HAP-1 (cell line): ENCODE measurements at places on chromosomes 6 and 20.

GRCh38 chr6:106579281-106579680, 50.0 kb downstream of the RTN4IP1 start:
- DNase-seq, result no peak

DNA sequence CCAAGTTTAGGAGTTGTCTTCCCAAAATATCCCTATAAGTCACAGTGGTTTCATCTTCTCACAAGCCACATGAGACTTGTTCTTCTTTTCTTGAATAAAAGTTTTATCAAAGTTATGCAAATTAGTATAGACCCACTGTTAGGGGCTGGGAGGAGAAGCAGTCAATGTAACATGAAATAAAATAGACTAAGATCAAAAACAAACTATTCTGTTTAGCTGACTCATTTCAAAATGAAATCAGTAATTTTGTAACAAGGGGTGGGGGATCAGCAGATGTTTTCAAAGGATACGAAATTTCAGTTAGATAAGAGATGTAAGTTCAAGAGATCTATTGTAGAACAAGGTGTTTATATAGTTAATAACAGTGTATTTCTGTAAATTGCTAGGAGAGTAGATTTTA, 339.6 kb upstream of the PRDM1 start:
- no peak for DNase-seq

GRCh38 chr6:151239603-151240035, at the start of gene AKAP12:
Gene AKAP12 (plus strand): TSS chr6:151239967. CDS start chr6:151240563, 596 bp downstream.
- DNase-seq, result no peak

GRCh38 chr6:36649701-36650484, 28.6 kb upstream of the CDKN1A start:
- DNase-seq, result no peak

GRCh38 chr20:59451066-59451630, 150.7 kb downstream of the EDN3 start:
- no peak for DNase-seq

DNA sequence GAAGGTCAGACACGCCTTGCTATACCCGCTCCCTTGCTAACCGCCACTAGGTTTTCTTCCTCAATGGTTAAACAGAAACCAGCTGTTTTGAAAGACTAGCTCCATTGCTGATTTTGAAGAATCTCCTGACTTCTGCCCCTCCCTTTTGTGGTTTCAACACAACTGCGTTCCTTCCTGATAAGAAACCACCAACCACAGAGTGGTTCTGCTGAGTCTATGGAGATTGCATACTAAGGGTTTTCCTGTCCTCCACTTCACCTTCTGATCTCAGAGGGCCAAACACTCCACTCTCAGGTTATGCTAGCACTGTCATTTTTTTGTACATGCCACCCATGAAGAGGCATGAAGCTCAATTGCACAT, 207.9 kb downstream of the MYLK4 start:
- DNase-seq, result no peak

DNA sequence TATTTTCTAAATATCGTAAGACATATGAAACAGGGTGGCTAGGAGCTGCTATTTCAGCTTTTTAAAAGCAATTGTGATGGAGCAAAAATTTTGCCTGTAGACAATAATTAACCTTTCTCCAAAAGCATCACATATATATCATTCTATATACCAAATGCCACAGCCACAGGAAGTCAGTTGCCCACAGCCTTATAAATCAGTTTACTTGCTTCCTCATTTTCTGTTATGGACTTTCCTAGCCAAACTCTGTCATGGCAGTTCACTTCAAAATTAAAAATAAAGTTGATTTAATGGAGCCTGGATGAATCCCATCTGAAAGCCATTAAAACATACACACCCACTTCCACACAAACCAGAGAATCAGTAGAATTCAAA, 93.4 kb upstream of the NHSL1 start:
- no peak for DNase-seq

- no peak for DNase-seq
These were observed 37.2 kb downstream of the ZNF341 start for GRCh38 chr20:33769043-33769442.

DNA sequence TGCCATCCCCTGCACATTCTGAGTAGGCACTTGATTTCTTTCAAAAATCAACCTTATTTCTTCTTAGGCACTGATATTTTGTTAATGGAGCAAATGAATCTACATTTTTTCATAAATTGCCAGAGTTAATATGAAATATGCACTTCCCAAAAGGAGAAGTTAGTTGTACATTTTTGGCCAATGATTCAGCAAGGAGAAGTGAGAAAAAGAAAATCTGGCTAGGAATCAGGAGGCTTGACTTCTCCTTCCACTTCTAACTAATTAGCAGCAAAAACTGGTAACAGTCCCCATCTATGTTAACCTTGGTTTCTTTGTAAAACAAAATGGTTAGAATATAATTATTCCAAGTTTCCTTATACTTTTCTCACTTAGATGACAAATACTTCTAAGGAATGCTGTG, 7.0 kb upstream of the DSE start:
- no peak for DNase-seq

- no peak for DNase-seq
These were observed 550.6 kb downstream of the PTPRT start for GRCh38 chr20:42639140-42639539.

DNA sequence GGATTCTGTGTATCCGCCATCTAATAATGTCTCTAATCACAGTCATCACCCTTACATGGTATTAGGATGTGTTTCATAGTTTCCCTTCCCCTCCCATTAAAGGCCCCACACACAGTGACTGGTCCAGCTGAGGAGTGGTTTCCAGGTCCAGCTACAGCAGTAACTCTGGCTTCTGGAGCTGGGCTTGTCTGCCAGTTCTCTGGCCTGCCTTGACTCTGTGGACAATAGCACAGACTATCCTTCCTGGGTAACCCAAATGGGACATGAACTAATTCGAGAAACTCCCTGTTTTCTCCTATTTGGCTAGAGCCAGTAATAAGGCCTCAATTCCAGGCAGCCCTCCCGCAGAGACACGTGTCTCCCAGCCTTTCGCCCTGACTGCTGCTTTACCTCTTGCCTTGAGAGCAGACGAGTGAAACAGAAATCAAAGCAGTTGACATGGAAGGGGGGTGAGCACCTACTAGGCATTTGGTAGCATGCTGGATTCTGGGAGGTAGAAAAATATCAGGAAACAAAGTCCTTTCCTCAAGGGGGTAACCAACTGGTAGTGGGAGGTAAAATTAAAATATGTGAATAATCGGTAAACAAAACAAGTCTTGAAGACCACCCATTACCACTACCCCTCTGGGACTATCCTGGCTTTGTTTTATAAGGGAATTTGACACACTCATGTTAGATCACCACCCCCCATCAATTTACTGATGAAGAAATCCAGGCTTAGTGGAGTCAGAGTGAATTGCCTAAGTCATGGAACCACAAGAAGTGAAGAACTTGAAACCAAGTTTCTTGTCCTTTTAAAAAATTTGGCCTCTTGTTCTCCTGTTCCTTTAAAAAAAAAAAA, 1.2 kb downstream of the TRAF3IP2 start:
- DNase-seq, result peak; percentile 35

DNA sequence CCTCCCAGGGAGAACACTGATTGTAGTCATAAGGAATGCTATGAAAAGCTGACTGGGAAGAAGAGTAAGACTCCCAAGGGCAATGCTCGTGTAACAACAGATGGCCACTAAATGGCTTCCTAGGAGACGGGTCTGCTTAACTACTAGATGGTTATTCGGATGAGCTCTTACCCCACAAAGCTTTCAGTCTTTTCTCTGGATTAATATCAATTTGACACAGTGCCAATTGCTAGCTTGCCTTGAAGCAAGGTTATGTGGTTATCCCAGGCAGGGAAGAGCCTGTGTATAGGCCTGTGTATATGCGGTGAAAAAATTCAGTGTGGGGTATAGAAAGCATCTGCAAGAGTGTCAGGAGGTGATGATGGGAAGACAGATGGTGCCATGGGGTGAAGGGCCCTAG, 86.4 kb upstream of the NOX3 start:
- DNase-seq, result no peak

GRCh38 chr6:151698931-151699700, 108.4 kb upstream of the ESR1 start:
- DNase-seq, result no peak

DNA sequence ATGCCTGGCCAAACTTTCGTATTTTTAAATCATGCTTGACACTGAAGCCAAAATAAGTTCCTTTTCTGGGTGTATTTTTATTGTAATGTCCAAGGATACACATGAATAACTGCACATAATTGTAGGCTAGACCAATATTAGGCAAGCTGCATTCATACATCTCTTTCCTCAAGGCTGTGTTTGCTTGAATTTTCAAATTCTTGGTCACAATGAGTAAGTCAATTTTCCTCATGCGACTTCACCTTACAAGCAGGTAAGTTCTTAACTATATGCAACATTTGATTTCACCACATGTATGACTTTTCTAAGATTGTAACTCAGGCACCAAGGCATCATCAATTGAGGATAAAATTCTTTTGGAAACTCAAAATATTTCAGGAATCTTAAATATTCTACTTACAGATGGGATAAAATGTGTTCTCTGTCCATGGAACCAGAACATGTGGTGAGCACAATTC, 112.4 kb upstream of the ZNF217 start:
- no peak for DNase-seq

- DNase-seq, result no peak
These were observed 6.9 kb downstream of the ZMYND8 start for GRCh38 chr20:47349365-47350180.

- DNase-seq, result no peak
These were observed 35.9 kb upstream of the IRAK1BP1 start for GRCh38 chr6:78831492-78831891.

DNA sequence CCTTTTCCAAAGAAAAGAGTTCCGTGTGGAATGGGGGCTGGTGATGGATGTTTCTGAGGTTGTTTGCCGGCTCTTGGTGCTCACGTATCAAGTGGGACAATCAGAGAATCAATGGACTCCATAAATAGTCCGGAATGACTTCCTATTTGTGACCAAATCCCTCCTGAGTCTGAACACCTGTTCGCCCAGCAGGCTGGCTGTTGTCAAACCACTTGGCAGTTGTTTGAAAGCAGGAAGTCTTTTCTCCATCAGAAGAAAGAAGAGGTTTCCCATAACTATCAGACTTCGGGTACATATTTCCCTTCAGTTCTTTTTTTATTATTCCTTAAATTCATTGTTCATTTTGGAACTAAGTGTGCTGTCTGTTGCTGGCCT, 154.7 kb upstream of the RIN2 start:
- DNase-seq, result no peak

- no peak for DNase-seq
These were observed 7.1 kb upstream of the DST start for GRCh38 chr6:56649782-56650181.

DNA sequence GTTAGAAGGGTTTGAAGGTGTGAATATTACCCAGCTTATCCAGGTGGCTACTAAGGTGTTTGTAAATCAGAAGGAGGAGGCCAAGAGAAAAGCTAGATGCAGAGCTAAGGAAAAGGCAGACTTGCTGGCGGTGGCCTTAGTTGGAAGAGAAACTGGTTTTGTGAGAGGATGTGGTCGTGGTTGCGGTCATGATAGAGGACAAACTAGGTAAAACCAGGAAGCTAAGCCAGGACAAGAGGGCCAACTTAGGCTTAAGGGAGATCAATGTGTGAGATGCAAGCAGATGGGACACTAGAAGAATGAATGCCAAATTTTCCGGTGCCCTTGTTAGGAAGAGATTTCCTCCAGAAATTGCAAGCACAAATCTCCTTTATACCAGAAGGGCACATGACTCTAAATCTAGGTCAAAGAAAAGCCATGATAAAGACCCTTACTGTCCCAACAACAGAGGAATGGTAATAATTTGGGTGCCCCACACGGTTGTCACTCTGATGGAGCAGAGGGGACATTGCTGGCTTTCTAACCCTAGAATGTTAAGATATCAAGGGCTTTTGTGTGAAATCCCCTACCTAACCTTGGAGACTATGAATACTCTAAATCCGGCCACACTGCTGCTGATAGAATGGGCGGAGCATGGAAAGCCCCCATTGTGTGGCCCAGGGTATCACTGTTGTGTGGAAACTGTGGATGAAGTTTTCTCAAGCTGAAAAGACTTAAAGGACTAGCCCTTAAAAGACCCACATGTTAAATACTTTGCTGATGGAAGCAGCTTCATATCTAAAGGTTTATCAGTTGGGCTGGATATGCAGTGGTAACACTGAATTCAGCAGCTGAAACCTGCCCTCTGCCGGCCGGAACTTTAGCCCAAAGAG, 7.8 kb downstream of the IL22RA2 start:
- no peak for DNase-seq

- DNase-seq, result no peak
These were observed 413.7 kb downstream of the RFPL4B start for GRCh38 chr6:112760831-112761230.

GRCh38 chr20:25280051-25280573, 32.2 kb downstream of the PYGB start:
- DNase-seq, result no peak

DNA sequence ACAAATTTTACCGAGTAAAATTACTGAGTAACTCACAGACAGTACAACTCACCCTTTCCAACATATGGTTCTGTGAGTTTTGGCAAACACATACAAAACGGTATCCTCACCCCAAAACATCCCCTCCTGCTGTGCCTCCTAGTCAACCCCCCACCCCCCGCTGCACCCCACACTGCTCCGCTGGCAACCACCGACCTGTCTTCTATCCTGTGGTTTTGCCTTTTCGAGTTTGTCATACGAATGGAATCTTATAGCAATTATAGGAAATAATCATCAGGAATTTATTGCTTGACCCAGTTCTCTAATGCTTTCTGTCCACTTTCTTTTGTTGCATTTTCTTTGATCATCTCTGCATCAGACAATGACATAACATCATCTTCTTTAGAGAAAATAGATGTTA, 312.3 kb downstream of the KIF16B start:
- DNase-seq, result no peak

DNA sequence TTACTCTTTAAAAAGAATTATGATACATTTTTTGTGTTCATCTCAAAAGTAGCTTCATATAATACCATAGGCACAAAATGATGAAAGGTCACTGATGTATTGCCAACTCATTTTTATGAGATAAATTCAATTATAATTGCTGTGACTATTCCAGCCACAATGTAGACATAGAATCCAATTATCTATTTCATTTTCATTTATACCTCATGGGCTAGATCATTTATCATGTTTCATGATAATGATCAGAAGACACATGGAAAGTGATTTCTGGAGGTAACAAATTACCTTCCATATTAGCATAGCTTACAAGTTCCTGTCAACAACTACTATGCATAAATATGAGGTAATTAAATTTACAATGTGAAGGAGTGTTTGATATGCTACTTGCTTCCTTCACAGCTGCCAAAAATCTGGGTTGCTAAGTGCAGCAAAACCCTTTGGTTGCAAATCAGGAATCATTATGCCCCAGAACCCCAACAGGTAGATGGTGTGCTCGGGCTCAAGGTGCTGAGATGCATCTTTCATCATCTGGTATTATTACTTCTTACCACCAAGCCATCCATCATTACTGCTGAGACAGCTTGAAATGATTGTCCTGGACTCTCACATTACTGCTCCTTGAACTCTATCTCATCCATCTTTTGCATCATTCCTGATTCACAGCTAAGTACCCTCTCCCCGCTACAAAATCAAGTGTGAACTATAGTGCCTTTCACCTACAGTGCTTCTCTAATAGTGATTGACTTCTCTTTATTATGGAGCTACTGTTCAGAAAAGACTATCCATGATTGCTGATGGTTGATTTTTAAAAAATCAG, 306.0 kb upstream of the THEMIS start:
- no peak for DNase-seq
